Urinary bladder (tissue), 4 donors: ENCODE measurements at places on chromosomes 3 and 15. TPM values are rescaled to one million over a fixed set of nuclear protein-coding genes. Genes with fewer than 3 reads are reported as not detected.

Gene GOLGA8S
- 0.21 TPM for total RNA-seq

- DNase-seq: no peak
Measured at GRCh38 chr3:359672-360071, 163.1 kb downstream of the CHL1 start.

Gene MELTF
- 8.4 TPM for total RNA-seq

GRCh38 chr3:28912120-28912885 is 368.6 kb upstream of the RBMS3 start:
- no peak for DNase-seq

- DNase-seq: no peak
Measured at GRCh38 chr3:5275529-5275928, 88.0 kb downstream of the EDEM1 start.

GRCh38 chr3:148187296-148187695 is 510.4 kb upstream of the AGTR1 start:
- no peak for DNase-seq

DNA sequence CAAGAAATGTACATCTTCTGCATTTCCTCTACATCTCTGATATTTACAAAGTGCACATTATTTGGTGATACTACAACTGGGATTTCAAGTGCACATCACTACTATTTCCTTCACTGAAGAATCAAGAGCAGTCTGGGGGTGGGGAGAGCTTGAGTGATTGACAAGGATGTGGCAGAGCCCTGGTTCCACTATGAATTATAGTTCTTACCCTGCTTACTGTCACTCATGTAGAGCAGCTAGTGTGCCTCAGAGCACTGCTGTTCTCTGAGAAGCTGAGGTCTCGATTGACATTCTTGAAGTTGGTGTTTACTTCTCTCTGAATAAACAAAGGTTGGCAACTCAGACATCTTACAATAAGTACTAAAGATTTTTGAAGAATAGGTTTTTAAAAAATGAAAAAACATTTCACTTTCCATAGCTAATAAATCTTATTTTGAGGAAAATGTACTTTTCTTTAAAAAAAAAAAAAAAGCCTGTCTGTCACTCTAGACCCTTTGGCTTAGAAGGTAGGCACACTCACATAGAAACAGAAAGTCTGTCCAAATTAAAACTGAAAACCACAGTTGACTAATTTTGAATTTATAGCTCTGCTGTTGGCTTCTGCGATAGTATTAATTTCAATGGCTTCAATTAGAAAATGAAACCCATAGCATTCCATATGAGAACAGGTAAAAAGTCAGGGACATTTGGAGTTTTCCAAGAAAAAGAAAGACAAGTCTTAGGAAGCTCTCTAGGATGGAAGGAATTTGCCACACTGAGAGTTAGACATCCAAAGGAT is 5.6 kb downstream of the GREM1 start:
- DNase-seq: no peak

DNA sequence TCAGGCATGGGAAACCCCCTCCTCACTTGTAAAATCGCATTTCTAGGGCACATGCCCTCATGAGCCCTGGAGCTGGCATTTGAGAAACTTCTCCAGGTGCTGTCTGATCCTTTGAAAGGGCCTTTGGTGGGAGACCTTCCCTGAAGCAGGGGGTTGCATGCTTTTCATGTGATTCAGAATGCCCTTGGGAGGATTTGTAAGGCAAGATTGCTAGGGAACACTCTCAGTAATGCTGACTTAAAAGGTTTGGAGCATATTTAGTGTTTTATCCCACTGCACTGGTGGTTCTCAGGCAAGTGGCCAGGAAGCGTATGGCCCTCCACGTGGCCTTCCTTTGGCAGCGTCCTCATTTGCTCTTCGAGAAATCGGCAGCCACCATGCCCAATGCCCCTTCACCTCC is 164.1 kb downstream of the ARRDC4 start:
- no peak for DNase-seq

DNA sequence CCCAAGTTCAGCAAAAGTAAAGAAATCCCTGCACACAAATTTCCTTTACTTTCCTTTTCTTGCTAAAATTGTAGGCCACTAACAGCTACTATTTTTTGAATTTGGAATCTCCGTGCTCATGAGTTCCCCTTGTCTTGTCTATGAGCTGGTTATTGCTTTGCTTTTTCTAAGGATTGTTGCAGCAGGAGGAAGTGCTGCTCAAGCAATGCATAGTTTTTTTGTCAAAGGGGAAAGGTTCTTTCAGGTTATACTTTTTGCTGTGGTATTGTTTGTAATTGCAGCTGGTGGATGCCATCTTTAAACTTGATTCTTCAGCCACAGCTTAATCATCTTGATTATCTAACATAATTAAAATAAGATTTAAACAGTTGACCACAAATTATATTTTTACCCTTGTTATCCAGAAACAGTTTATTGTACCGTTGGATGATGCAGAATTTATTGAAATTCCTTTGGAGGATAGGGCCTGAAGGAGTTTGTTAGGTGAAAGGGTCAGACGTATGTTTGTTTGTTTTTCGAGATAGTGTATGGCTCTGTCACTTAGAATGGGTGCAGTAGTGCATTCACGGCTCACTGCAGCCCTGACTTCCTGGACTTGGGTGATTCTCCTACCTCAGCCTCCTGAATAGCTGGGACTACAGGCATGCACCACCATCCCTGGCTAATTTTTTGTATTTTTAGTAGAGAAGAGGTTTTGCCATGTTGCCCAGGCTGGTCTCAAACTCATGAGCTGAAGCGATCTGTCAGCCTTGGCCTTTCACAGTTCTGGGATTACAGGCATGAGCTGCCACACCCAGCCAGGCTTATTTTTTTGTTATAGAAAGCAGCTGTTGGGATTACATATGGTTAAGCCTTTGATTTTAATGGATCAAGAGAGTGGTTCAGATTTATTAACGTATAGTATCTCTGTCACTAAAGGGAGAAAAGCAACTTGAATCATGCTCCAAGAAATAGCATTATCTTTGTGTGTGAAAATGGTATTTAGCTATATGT is 11.7 kb downstream of the MGA start:
- no peak for DNase-seq

- no peak for DNase-seq
Measured at GRCh38 chr15:69224383-69224782, 63.9 kb downstream of the GLCE start.

- DNase-seq: no peak
Measured at GRCh38 chr3:16759227-16759903, 125.4 kb upstream of the PLCL2 start.

Gene PYGO1
- total RNA-seq: 40.9 TPM

GRCh38 chr3:49733551-49733950 is 9.8 kb upstream of the GMPPB start:
- no peak for DNase-seq

Gene CPOX
- total RNA-seq: 16.2 TPM

- DNase-seq: no peak
Measured at GRCh38 chr3:76474632-76475031, 565.3 kb upstream of the ROBO2 start.

GRCh38 chr15:100694381-100695021 is 92.1 kb downstream of the ASB7 start:
- DNase-seq: no peak

Gene CADM2
- 2.7 TPM for total RNA-seq

DNA sequence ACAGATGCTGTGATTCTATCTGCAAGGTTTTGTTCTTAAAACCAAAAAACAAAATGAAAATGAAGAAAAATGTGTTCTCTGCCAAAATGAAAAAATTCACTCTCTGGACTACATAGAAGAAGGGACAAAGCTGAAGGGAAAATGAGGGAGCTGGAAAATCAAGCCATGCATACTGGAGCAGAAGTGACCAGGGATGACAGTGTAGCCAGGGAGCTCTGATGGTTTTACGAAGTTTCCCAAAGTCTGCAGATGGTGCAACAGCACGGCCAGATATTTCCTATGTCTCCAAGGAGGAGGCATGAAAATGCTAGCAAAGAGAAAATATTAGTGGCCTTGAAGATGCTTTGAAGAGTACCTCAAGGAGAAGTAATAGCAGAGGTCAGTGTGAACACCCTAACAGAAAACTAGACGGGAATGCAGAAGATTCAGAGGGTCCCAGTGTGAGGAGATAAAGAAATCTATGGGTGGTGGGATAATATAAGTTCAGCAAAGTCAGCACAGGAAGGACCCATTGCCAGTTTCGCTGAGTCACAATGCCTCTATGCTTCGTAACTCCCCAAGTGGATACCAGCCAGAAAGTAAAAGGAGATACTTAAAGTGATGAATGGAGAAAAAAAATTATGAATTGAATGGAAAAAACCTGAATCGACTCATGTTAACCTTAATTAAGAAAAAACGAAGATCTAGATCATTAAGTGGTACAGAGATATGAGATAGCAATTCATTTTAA is 39.0 kb upstream of the POMGNT2 start:
- DNase-seq: no peak

Gene RFX7
- total RNA-seq: 16.0 TPM

DNA sequence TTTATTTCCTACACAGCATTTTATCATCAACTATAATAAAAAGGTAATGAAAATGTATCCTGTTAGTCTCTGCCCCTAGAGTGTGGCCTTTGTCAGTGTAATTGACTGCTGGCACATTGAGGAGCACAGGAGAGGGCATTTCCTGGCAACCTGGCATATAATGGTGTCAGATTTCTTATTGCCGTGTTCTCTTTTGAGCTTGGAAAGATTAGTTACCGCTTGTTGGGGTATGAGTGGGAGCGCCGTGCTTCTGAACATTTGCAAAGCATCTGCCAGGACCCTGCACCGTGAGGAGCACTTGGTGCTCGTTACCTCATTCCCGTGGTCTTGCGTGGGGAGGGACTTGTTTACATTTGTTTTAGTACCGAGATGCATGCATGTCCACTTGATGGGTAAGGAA is 124.4 kb downstream of the PTPRG start:
- no peak for DNase-seq

Gene CCDC54
- total RNA-seq: not detected

Gene COLQ
- 6.8 TPM for total RNA-seq

DNA sequence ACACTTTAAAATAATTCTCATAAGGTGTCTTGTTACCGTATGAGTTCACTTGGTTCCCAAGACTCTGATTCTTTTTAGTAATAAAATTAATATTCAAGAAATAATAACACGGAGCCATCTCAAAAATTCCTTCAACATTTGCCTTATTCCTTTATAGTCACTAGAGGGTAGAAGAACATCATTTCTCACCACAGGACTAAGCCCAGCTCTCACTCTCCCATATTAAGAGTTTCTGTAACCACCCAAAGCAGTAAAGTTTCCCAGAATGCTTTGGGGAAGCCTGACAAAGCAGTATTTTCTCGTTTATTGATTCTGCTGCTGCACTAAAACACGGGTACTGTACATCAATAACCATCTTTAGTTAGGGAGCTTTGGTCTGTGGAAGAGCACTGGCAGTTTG is 114.9 kb downstream of the MCTP2 start:
- DNase-seq: no peak

GRCh38 chr15:97806766-97807165 is 153.7 kb upstream of the ARRDC4 start:
- DNase-seq: no peak

DNA sequence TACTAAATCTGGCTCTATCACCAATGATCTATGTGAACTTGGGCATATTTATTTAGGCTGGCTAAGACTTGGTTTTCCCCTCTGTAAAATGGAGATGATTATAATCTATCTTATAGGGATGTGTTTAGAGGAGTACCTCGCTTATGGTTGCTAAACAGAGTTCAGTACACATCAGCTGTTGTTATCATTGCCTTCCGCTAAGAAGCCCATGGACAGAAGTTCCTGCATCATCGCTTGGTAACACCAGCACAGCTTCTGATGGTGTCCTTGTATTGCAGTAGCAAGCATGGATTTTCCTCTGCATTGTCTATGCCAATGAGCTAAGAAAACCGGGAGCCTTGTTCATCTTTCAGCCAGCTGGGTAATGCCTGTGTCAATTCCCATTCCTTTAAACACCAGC is 73.1 kb upstream of the LRTM1 start:
- no peak for DNase-seq

DNA sequence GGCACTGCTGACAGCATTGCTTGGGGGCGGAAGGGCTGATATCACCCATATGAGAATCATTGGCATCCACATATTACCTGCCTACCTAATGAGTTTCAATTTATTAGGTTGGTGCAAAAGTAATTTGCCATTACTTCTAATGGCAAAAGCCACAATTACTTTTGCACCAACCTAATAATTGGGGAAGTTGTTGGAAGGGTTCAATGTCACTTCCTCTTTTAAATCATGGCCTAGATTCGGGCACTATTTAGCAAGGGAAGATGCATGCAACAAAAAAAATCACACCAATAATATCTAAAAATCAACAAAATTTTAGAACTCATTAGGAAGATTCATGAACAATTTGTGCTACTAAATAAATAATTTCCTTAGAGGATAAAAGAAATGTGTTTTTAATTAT is 56.0 kb upstream of the AGTR1 start:
- DNase-seq: no peak

DNA sequence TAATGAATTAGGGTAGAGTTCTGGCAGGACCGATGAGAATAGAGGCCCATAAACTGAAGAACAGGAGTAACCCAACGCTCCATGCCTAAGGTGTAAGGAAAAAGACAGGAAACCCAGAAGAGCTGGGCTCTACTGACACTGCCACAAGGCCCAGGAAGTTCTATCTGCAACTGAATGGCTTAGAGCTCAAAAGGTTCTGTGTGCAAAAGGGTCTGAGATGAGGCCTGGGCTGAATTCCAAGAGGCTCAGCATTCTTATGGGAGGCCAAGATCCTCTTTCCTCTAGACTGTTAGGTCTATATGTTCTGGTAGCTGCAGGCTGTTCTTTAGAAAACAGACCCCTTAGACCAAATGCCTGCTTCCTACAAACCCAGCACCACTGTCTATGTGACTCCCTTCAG is 30.5 kb upstream of the PRSS50 start:
- no peak for DNase-seq

Gene TRAIP
- total RNA-seq: 6.8 TPM
